ENCODE measurements at places on chromosomes 5 and 9.

DNA sequence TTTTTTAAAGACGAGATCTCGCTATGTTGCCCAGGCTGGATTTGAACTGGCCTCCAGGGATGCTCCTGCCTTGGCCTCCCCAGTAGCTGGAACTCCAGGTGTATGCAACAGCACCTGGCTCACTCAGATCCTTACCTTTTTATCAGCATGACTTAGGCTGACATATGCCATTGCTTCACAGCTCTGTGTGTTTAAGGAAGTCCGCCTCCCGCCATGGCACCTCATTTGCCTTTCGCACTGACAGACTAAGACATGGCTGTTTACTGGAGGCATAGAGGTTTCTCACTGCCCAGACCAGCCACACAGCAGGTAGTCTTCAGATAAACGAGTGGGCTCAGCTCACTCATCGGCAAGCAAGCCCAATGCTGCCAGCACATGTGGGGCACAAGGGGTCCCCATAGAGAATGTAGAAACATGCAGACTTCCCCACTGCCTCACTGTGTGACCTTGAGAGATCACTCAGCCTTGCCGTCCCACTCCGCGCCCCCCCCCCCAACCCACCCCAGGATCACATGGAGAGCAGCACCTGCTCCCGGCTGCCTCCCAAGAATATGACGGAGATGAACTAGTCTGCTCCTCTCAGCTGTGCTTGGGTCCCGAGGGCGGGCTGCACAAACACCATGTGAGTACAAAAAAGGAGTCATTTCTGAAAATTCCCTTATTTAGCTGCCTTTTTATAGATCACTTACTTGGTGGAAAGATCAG is 62.8 kb downstream of the DCP2 start:
- DNase-seq: no peak

DNA sequence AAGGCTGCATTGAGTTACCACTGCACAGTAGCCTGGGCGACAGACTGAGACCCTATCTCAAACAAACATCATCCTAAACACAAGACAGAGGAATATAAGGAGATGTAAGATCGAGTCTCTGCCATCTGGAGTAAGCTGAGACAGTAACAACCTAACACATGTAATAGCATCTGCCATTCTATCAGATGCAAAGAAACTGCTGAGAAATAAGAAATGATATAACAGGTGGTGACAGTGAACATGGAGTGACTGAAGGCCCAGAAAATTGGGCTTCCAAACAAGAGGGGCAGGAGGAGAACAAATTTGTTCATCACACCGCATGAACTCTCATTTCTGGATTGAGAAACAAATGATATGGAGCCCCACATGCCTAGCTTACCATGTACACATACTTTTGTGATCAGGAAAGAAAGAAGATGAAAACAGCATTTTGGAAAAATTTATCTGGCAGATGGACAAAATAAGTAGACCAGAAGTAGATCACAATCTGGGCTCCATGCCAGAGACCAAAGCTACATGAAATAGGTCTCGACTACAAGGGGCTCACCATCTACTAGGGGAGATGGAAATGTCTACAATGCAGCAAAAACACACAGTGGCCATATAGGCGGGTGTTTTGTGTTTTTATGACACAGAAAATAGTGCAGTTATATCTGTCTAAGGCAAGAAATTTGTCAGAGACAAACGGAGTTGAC is 45.5 kb downstream of the ECPAS start:
- no peak for DNase-seq

GRCh38 chr5:122972877-122973276 is 63.6 kb downstream of the PPIC start:
- DNase-seq: no peak

GRCh38 chr9:100269656-100270055 is 83.1 kb downstream of the TEX10 start:
- no peak for DNase-seq

DNA sequence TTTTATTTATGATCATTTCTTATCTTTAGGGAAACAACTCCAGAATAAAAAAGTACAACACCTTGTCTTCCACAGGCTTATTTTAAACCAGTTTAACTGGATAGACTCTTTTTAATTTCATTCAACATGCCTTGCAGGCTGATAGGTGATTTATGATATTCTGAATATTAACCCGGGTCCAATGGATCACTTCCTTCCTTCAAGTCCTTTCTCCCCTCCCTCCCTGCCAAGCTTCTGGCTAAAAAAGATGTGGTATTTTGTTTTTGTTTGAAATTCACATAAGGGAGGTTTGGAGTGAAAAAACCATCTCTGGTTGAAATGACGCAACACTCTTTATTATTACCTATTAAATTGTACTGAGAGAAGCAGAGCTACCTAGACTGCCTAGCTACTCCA is 265.3 kb downstream of the MLLT3 start:
- no peak for DNase-seq

- no peak for DNase-seq
These were observed 59.2 kb upstream of the ADAMTS2 start for GRCh38 chr5:179404321-179405053.

DNA sequence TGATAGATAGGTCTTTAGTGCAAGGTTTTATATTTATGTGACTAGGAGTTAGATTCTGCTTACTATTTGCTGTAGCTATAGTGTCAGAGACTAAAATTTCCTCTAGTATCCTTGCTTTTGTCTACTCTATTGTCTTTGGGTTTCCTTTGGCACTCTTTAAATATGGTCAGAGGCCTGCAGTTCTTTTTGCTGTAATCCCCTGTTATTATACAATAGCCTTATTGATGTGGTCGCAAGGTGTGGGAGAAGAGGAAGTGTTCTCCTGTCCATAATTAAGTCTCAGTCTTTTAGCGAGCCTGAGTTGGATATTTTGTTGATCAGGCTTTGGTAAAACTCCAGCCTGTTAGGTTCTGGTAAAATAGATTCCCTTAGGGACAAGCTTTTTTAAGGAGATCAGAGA is 34.9 kb downstream of the LURAP1L start:
- no peak for DNase-seq

DNA sequence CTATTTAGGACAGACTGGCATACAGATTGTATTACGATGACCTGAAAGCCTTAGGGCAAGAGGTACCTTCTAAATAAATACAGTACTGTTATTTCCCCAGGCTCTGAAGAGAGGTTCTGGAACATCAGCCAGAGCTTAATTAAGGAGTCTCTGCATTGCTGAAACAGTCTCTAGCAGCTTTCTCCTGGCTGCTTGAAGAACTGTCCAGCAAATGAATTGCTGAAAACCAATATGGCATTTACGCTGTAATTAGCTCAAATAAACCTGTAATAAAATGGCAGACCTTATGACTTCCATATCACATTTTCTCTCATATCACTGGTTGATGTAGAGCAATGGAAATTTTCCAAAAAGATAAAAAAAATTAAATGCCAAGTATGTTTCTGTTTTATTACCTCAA is 636.3 kb downstream of the GABRG2 start:
- no peak for DNase-seq

DNA sequence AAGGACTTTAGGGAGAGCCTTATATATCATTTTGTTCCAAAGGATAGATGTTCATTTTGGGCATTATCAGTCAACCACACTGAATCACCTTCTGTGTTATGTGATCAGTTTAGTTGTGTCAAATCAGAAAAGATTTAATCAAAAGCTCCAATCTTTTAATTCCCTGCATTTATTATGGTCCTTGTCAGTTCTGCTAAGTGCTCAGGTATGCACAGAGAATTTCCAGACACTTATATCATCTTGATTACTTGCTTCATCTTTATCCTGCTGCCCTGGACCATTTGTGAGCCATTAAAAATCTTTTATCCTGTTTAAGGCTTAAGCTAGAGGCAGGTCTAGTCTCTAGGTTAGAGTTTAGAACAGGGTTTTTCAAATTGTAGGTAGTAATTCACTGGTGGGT is 179.1 kb downstream of the CWC27 start:
- no peak for DNase-seq

DNA sequence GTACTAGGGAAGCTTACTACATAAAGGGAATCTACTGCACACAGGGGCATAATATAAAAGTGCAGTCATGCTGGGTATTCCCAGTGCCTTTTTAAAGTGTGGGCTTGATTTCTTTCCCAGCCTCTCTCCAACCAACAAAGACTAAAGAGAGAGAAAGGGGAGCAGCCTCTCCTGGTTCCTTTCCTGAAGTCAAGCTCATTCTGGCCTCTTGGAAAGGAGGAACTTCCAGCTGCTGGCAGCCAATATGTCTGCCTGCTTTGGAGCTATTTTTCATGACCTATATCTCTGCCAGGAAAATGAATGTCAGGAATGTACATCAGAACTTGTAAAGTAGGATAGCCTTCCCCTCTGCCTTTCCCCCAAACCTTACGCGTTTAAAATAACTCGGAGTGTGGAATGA is 57.1 kb downstream of the RAB3C start:
- no peak for DNase-seq

GRCh38 chr5:83665631-83666030 is 55.0 kb downstream of the HAPLN1 start:
- DNase-seq: no peak

DNA sequence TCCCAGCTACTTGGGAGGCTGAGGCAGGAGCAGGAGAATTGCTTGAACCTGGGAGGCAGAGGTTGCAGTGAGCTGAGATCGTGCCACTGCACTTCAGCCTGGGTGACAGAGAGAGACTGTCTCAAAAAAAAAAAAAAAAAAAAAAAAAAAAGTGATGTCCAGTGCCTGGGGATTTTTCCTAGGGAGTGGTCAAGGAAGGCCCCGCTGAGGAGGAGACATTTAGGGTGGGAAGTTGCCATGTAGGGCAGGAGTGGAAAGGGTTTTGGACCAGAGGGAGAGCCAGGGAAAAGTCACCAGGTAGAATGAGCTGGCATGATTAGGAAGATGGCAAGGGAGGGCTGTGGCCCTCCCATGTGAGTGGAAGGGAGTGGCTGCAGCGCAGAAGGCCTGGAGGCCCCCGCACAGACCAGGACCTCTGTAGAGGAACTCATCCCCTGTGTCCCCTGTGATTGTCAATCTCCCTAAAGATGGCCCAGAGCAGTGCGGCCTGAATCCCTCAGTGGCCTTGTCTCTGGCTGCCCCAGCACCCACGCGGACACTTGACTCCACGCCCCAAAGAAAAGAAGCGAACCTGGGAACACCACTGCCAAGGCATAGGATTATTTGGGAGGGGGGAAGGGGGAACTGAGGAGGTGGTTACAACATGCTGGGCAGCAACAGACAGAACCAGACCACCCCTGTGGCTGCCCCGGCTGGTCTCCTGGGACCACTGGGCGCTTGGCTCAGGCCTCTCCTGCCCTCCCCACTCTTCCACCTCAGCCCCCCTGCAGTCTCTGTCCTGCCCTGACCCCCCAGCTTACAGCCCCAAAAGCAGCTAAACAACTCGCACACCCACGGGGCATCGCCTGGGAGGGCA is 2.6 kb upstream of the SQSTM1 start:
- DNase-seq: no peak

- no peak for DNase-seq
These were observed 19.8 kb upstream of the TXNDC8 start for GRCh38 chr9:110357505-110357904.

DNA sequence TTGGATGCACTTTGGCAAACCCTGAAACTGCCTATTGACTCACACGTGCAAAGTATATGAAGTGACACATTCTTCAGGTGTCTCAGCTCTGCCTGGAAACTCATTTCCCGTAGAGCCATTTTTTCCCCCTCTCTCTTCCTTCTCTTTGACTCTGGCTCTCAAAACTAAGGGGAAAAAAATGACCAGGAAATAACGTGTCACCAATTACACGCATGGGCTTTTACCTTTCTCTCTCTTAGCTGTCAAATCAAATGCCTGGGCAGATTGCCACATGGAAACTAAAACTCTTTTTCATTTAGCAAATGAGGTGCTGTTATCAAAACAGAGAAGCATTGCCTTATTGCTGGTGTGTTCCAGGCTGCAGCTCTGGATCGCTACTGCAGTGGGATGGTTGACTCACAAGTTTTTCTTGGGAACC is 18.3 kb upstream of the IFNK start:
- no peak for DNase-seq

DNA sequence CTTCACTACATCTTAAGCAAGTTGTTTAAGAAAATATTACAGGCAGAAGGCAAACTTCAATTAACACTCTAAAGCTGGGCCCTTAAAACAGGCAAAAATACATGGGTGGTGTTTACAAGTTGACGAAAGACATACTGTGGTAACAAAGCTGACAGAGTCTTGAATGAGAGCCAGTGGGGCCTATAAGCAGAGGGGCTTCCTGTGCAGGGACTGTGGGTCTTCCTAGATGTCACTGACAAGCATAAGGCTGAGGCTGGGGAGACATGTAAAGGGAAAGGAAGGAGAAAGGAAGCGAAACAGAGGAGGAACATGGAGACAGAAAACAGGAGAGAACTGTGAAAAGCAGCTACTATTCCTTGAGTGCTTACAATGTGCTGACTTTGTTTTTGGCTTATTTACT is 308.0 kb upstream of the RPS23 start:
- DNase-seq: no peak

GRCh38 chr9:117307701-117308100 is 107.2 kb downstream of the ASTN2 start:
- no peak for DNase-seq
